Tongue (tissue), 3 donors: ENCODE measurements at places on chromosomes 6 and 20. TPM values are rescaled to one million over a fixed set of nuclear protein-coding genes. Genes with fewer than 3 reads are reported as not detected.

DNA sequence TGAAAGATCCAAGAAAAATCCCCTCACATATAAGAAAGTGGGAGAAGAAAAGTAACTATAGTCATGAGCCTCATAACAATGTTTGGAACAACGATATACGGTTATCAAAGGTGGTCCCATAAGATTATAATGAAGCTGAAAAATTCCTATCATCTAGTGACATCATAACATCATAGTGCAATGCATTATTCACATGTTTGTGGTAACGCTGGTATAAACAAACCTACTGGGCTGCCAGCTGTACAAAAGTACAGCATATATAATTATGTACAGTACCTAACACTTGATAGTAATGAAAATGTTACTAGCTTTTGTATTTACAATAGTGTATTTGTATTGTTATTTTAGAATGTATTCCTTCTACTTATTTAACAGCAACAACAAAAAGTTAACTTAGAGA lies 240.7 kb downstream of the RNGTT start:
- no peak for DNase-seq

GRCh38 chr20:24783631-24784492 lies 165.2 kb upstream of the CST7 start:
- no peak for DNase-seq

- no peak for DNase-seq
These were observed 184.6 kb downstream of the ATXN1 start for GRCh38 chr6:16576451-16577368.

AAR2 gene
- 24.3 TPM for total RNA-seq

- DNase-seq: no peak
These were observed 5.4 kb downstream of the NKX2-2 start for GRCh38 chr20:21508230-21509078.

DNA sequence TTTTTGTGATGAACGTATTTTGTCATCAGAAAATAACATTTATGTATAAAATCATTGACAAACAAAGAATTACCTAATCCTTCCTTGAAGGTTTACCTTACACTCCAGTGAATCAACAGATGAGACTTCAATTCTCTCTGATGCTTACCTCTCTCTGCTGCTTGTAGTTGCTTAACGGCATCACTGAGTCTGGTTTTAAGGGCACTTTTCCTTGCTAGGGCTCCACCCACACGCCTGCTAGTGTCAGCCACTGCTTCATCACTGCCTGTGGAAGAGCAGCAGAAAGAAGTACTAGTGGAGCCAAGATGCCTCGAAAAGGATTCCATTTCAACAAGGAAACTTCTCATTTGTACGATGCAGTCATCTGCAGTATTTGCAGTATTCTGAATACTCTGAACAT lies 63.0 kb downstream of the FAM229B start:
- DNase-seq: no peak
